ENCODE measurements at places on chromosomes 4 and X.

- DNase-seq = no peak
These were observed 663.6 kb downstream of the STIM2 start for GRCh38 chr4:27524224-27524623.

DNA sequence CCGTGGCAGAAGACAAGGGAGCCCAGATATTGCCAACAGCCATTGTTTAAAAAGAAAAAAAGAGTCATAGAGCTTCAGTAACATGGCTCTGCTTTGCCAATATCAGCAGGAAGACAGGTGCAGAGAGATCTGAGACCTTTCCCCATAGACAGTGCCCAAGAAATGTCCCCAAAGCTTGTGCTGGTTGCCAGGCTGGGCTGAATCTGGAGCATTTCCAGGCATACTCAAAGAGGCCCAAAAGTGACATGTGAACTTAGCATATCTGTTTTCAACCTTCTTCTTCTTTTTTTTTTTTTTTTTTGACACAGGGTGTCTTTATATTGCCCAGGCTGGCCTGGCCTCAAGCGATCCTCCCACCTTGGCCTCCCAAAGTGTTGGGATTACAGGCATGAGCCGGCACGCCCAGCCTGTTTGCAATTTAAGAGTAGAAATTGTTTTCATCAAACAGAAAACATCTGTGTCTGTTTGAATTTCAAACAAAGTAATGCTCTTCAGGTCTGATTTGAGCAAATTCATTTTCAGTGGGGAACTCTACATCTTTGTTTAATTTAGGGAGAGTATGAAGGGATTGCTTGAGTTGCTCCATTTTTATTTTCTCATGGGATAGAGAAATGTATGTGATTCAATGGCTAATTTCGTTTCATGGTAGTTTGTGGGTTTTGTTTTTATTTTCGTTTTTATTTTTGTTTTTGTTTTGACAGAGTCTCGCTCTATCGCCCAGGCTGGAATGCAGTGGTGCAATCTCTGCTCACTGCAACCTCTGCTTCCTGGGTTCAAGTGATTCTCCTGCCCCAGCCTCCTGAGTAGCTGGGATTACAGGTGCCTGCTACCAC is 56.6 kb upstream of the RBM47 start:
- DNase-seq = no peak

DNA sequence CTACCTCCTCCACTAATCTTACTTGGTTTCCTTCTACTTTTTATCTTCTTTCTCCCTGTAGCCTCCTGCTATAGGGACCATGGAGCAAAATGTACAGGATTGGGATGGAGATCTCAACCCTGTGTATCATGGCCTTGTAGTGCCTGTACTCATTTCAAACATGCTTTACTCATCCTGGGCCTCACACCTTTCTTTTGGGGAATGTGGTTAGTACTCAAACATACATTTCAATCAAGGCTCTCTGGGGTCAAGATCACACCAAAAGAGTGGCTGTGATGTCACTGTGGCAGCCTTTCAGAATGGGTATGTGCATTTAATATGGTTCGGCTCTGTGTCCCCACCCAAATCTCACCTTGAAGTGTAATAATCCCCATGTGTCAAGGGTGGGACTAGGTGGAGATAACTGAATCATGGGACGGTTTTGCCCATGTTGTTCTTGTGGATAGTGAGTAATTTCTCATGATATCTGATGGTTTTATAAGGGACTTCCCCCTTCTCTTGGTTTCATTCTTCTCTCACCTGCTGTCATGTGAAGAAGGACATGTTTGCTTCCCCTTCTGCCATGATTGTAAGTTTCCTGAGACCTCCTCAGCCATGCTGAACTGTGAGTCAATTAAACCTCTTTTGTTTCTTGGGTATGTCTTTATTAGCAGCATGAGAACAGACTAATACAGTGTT is 205.1 kb downstream of the RASL11B start:
- DNase-seq = no peak

GRCh38 chrX:9467751-9468150 is 2.9 kb downstream of the TBL1X start:
- no peak for DNase-seq

DNA sequence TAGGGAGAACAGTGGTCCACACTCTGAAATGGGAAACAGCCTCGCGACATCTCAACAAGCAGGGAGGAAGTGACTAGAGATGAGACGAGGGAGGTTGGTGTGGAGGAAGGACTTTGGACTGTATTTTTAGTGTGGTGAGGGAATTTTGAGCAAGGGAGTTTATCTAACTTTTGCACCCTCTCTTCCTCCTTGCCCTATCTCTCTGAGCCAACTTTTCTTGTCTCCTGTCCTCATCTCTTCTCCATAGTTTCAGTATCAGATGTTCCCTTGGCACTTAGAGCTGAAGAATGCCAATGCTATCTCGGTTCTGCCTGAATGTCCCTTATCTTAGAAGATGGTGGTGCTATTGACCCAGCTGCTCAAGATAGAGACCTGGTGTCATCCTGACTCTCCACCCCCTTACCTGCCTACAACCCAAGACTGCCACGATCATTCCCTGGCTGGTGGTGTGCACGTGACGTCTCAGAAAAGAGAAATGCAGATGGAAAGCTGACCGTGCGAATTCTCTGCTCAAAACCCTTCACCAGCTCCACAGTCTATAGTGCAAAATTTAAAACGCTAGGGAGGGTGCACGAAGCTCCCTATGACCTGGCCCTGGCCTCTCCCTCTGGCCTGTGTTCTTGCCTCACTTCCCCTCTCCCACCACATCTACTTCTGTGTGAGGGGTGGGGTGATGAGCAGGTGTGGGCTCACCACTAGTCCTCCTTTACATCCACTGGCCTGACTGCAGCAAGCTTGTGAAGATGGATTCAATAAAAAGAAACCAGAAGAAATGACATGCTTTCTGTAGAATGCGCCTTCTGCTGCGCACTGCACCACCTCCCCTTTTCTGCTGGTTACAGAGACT is 20.9 kb downstream of the MPP1 start:
- no peak for DNase-seq

DNA sequence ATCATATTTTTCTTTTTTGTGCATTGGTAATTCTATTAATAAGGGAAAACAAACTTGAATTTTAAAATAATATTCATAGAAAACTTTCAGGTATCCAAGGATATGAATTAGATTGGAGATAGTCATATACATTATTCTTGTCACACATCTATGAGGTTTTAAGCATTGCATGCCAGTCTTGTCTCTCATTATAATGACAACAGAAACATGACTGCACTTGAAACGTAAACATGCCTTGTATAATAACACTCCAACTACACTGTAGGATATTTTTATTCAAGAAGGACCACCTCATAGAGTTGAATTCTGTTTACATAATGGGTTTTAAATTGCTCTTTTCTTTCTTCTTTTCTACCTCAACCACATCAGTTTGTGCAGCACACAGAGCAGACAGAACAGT is 104.5 kb downstream of the DCAF8L2 start:
- no peak for DNase-seq

DNA sequence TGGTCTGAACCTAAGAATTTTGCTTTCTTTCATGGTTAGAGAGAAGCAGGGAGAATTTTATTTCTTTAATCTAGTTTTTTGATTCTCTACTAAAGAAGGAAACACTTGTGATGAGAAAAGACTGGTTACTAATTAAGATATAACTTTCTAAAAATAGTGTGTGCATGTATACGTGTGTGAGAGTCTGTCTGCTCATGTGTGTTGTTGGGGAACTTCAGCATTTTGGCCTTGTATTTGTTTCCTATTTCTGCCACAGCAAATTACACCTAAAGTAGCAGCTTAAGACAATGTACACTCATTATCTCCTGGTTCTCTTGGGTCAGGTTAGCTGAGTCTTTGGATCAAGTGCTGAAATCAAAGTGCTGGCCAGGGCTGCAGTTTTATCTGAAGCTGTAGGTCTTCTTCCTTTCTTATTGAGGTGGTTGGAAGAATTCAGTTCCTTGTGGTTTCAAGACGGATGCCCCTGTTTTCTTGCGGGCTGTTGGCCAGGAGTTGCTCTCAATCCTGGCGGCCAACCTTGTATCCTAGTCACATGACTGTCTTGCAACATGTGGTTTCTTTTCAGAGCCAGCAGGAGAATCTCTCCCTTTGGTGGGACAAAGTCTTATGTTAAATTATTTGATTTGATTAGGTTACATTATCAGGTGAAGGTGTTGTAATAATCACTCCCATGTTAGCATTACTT is 188.4 kb upstream of the CLNK start:
- DNase-seq = no peak

DNA sequence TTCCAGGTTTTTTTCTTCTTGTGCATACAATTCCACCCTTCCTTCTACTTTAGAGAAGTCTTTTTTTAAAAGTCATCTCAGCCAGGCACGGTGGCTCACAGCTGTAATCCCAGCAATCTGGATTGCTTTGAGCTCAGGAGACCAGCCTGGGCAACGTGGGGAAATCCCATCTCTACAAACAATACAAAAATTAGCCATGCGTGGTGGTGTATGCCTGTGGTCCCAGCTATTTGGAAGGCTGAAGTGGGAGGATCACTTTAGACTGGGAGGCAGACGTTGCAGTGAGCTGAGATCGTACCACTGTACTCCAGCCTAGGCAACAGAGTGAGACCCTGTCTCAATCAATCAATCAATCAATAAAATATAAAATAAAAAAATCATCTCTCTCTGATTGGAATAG is 14.8 kb downstream of the ELOVL6 start:
- peak; percentile 75 for DNase-seq

DNA sequence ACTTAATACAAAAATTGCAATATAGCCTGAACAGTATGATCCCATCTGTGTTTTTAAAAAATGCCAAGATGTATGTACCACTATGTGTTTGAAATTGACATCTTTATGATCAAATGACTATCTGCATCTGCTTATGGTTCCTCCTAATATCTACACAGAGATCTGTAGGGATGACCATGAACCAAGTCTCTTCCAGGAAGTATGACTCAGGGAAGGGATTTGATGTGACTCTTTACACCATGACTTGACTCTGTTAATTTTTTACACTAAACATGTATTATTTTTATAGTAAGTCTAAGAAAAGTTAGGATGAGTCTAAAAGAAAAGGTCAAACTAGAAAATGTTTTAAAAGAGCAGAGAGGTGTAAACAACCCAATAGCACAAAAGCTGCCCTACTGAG is 164.0 kb downstream of the SH3KBP1 start:
- peak; percentile 44 for DNase-seq

DNA sequence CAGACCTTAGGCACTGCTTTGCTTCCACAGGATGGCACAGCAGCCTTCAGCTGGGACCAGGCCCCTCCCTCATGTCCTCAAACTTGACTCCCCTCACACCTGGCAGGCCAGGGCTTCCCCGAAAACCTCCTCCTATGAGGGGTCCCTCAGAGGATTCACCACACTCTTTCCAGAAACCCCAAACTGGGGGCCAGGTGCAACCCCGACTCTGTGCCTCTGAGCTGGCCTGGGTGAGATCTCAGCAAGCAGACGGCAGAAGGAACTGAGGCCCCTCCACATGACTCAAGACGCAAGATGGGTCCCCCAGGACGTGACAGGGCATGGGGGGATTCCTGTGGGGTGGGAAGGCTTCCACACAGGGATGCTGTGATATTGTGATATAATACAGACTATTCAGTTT is 6.2 kb downstream of the HCFC1 start:
- DNase-seq = no peak

DNA sequence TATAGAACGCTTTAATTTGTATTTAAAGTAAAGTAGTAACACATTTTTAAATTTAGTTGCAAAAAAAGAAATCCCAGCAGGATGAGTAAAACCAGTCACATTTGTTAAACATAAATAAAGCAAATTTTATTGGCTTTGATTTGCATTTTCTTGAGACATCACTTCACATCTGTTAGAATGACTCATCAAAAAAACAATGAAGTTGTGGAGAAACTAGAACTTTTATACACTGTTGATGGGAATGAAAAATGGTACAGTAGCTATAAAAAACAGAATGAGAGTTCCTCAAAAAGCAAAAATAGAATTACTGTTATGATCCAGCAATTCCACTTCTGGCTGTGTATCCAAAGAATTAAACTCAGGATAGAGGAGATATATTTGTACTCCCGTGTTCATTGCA is 454.0 kb upstream of the KLHL4 start:
- DNase-seq = no peak

DNA sequence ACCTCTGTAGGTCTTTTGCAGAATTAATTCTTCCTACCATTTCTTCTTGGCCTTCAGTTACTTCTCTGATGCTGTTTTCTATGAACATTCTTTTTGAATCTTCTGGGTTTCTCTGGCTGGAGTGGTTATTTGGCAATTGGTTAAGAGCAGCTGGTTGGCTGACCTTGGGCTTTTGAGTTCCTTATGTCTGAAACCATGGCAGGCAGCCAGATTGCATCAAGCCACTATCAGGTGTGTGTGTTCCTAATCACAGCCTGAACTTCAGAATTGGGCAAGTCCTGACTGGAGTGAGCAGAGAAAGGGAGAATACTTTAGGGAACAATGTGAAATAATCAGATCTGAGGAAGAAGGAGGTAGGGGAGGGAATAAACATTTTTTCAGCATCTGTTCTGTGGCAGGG is 90.2 kb downstream of the ARHGAP10 start:
- DNase-seq = no peak

DNA sequence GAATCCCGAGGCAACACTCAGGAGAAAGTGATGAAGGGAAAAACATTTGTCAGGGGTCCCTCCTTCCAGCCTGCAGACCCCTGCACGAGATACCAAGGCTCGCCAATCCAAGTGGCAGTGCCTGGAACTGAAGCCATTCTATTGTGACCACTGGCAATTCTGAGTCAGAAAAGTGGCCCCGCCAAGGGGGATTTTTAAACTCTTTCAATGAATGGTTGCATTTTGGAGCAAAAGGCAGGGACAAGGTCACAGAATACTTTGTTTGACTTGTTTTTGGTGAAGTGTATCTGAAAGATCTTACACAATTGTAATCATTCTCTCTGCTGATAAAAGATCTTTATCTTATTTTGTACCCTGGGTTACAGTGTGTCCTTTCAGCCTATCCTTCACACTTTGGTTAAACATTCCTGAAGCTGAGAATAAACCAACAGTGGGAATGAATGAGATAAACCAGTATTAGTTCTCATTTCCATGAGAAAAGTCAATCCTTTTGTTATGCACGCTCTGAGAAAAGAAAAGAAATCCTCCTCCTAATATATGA is 115.9 kb upstream of the PDLIM3 start:
- DNase-seq = no peak

- no peak for DNase-seq
These were observed 223.9 kb upstream of the EPHA5 start for GRCh38 chr4:65893957-65894755.

- no peak for DNase-seq
These were observed 303.1 kb downstream of the IQCM start for GRCh38 chr4:149512501-149512900.

DNA sequence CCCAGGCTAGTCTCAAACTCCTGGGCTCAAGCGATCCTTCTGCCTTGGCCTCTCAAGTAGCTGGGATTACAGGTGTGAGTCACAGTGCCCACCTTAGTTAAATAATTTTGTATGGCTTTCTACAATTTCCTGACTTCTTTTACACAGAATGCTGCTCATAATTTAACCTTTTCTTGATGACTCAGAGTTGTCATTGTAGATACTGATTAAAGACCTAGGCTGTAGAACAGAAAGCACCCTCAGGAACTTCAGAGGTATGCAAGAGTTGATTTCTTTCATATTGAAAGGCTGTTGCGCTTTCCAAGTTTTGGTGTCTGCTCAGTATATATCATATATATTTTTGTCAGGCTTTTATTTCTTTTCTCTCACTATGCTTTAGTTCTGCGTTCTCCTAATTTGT is 21.1 kb upstream of the GPR34 start:
- peak; percentile 8 for DNase-seq

All from RCC 7860 (cell line).